Bronchial epithelial cell (primary cell): ENCODE measurements at places on chromosomes 5 and 9. TPM values are rescaled to one million over a fixed set of nuclear protein-coding genes. Genes with fewer than 3 reads are reported as not detected.

ANKRD33B gene
- total RNA-seq, result under 0.01 and 0.13 TPM in 2 replicates

ARHGEF39 gene
- total RNA-seq, result 0.13 and 0.79 TPM in 2 replicates

SH3PXD2B gene
- total RNA-seq, result 10.0 and 15.1 TPM in 2 replicates

FOXD4L3 gene
- not detected in 2 replicates for total RNA-seq

EGFLAM gene
- total RNA-seq, result 0.13 and 0.53 TPM in 2 replicates

IL4 gene
- total RNA-seq, result not detected in 2 replicates

LCN2 gene
- total RNA-seq, result 48.4 and 110 TPM in 2 replicates

PCDHB13 gene
- total RNA-seq, result 0.26 TPM in 1 of 2 replicates, not detected in the other

ARID3C gene
- 0.26 TPM in 1 of 2 replicates, not detected in the other for total RNA-seq

GABRP gene
- total RNA-seq, result 1.2 TPM in 1 of 2 replicates, not detected in the other

TMEM215 gene
- not detected in 2 replicates for total RNA-seq

CCT5 gene
- 382 and 542 TPM in 2 replicates for total RNA-seq

LCN9 gene
- not detected in 2 replicates for total RNA-seq

ARL14EPL gene
- not detected in 2 replicates for total RNA-seq

ENTREP1 gene
- total RNA-seq, result 0.53 and 0.77 TPM in 2 replicates

LSM11 gene
- total RNA-seq, result 2.9 and 4.5 TPM in 2 replicates

RNF145 gene
- 84.2 and 160 TPM in 2 replicates for total RNA-seq

COL15A1 gene
- under 0.01 and 1.6 TPM in 2 replicates for total RNA-seq

GDNF gene
- under 0.01 TPM in 1 of 2 replicates, not detected in the other for total RNA-seq

EGR1 gene
- total RNA-seq, result 6.1 and 9.0 TPM in 2 replicates

SPINK6 gene
- not detected in 2 replicates for total RNA-seq

PIP5K1B gene
- 2.9 and 5.9 TPM in 2 replicates for total RNA-seq

NUTM2G gene
- total RNA-seq, result not detected in 2 replicates

HACD4 gene
- 0.79 and 2.4 TPM in 2 replicates for total RNA-seq

RETREG1 gene
- 0.53 and 1.2 TPM in 2 replicates for total RNA-seq

EQTN gene
- not detected in 2 replicates for total RNA-seq

TAF11L10 gene
- not detected in 2 replicates for total RNA-seq

PARP8 gene
- 14.5 and 15.4 TPM in 2 replicates for total RNA-seq

RCL1 gene
- total RNA-seq, result 13.2 and 21.9 TPM in 2 replicates

MCCC2 gene
- 19.3 and 21.3 TPM in 2 replicates for total RNA-seq

CDO1 gene
- not detected in 2 replicates for total RNA-seq

C8G gene
- total RNA-seq, result 0.51 and 0.79 TPM in 2 replicates

EIF4E1B gene
- not detected in 2 replicates for total RNA-seq

FUBP3 gene
- total RNA-seq, result 45.8 and 51.5 TPM in 2 replicates

HTR1A gene
- total RNA-seq, result not detected in 2 replicates

RNF224 gene
- total RNA-seq, result under 0.01 and 1.2 TPM in 2 replicates
